ENCODE measurements at places on chromosomes 2 and 18.

DNA sequence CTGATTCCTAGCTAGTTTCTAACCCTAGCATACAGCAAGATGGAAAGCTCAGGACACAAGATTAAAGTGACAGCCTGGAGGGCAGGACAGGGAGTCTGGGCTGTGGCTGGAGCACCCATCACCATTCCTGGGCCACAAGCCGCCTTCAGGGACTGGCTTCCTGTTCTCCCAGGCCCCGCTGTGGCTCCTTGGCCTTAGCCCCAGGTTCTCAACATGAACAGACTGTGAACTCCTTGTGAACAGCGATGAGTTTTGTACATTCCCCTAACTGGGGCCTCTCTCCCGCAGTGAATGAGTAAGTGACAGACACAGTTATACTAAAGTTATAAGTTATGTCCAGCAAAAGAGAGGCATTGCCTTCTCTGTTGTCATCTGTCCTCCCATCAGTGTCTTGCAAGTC is 35.9 kb upstream of the SLC14A1 start:
- no peak for DNase-seq

DNA sequence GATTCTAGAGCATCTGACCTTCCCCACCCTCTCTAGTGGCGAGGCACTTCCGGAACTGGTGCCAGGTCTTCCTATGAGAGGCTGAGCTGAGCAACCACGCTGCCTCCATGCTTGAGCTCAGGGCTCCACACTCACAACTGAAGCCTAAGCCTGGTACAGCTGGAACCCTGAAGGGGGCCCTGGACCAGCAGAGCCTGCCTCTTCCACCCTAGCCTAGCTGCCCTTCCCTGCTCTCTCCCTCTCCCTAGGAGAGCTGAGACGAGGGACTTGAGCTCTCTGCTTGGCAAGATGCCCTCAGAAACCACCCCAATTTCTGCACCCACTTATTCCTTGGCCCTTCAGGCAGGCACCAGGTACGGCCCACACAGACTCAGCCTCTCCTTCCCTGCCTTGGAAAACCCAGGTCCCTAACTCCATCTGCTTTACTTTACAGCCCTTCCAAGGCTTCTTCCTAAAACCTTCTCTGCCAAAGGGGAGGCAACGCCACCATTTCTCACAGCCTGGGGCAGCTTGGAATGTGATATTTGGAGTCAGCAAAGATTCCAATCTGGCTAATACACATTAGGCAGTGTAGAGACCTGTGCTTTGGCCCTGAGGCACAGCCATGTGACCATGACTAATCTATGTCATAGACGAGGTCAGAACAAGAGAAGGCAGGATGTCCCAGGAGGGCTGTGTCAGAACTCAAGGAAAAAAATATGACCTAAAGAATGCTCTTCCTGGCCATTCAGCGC is 18.8 kb downstream of the COX7A2L start:
- DNase-seq, result no peak

- DNase-seq, result no peak
Measured at GRCh38 chr2:135948141-135948540, 37.3 kb downstream of the DARS1 start.

GRCh38 chr2:218278531-218279360 is 8.4 kb downstream of the PNKD start:
- no peak for DNase-seq

DNA sequence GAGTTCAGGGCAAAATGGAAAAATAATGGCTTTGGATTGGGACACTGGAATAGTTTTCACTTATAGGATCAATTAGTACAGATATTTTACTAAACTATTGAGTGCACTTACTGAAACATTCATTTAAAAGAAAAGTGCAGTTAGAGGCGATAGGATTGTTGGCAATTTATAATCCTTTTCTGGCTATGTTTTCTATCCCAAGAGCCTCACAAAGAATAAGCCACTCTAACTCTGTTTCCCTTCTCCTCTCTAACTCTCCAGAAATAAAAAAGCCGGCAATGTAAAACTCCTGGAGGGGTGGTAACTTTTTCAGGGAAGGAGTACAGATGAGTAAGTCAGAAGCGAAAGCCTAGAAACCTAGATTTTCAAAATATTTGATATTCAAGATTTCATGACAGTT is 91.3 kb downstream of the EPHA4 start:
- no peak for DNase-seq

- DNase-seq, result peak; percentile 65
Measured at GRCh38 chr2:201116959-201117734, 1.2 kb downstream of the CFLAR start.

DNA sequence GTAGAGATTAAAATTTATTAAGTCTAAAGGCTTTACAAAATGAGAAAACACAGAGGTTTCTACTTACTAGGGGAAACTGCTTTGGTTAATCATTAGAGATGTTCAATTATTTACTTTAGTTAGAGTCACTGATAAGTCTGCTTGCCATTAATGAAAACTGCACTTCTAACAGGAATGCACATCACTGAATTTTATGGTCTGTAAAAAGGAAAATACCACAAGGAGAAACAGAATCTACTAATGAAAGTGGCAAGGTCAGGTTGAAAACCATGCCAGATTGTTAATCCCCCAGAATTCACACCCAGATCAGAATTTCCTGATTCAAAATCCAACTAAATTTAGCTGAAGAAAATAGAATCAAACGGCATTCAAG is 90.5 kb upstream of the GRB14 start:
- DNase-seq, result no peak

DNA sequence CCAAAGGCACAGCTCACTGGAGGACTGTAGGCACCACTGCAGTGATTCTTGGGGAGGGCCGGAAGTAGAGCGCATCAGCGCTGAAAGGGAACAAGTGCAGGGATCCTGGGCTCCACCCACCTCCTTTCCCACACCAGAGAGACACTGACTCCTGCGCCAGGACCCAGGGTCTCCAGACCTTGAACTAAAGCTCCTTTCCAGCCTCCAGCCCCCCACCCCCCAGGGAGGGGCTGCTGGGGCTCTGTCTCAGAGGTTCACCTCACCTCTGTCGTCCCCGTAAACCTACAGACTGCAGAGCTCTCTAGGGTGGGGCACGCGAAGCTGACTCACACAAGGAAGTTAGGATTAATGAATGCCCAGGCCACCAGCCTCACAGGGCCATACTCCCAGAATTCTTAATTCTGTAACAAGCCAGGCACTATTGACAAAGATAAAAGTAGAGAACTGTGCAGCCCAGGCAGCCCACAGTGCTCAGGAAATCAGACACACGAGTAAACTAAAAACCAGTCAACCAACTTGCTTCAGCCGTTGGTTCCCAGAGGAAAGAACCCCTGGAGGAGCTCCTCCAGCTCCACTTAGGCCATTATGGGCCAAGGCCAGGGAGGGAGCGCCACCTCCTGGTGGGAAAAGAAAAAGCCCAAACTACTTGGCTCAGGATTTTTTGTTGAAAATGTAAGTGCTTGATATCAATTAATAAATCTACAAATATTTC is 45.1 kb upstream of the ACAA2 start:
- peak; percentile 40 for DNase-seq

DNA sequence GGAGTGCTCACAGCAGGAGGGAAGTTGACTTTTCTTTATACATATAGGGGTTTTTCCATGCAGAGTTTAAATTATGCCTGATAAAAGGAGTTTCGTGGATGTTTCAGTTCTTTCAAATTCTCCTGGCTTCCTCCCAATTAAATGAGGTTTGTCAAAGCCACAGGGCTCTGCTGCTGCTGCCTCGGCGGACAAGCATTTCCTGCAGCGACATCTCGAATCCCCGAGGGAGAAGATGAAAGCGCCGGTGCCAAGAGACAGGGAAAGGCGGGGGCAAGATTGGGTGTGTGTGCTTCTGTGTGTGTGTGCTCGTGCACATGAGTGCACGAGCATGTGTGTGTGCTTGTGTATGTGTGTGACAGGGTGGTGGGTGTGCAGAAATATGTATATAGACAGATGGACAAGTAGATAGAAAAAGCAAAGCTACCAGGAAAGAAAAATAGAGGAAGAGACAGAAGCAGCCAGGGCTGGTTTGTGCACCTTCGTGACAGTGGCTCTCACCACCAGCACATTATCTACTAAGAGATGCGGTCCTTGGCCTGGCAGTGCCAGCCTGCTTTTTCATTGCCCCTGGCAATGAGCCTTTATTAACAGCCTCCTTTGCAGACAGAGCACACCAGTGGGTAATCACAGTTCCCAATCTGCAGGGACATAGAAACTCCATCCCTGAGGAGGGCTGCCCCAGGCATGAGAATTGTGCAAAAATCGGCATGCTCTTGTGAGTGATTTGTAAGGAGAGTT is 76.2 kb downstream of the CDK15 start:
- no peak for DNase-seq

- DNase-seq, result no peak
Measured at GRCh38 chr18:55048892-55049291, 89.6 kb upstream of the CCDC68 start.

GRCh38 chr18:33781429-33781828 is 203.4 kb downstream of the ASXL3 start:
- DNase-seq, result no peak

DNA sequence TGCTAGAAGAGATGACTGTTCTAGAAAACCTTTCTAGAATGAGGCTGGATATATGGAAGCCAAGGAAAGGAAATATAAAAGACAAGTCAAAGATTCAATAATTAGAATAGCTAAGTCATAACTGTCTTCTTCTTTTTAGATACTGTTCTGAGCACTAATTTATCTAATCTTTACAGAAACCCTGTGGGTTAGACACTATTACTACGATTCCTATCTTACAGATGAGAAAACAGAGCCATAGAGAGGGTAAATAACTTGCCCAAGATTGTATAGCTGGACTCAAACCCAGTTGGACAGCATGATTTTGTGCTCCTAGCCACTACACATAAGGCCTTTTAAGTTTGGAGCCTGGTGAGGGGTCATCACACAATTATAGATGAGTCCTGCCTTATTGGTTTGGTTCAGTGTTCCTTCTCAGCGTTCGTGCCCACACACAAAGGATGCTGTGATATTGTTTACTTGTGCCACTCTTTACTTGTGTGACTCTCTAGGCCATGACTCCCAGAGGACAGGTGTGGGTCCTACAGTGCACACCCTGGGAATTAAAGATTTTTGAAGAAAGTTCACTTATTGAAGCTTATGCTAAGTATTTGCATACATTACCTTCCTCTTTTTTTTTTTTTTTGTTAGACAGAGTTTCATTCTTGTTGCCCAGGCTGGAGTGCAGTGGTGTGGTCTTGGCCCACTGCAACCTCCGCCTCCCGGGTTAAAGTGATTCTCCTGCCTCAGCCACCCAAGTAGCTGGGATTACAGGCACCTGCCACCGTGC is 153.7 kb downstream of the PRKCE start:
- no peak for DNase-seq

GRCh38 chr2:32941944-32942690 is 4.6 kb upstream of the LTBP1 start:
- no peak for DNase-seq

- DNase-seq, result no peak
Measured at GRCh38 chr2:190984595-190984994, 29.4 kb downstream of the STAT1 start.

DNA sequence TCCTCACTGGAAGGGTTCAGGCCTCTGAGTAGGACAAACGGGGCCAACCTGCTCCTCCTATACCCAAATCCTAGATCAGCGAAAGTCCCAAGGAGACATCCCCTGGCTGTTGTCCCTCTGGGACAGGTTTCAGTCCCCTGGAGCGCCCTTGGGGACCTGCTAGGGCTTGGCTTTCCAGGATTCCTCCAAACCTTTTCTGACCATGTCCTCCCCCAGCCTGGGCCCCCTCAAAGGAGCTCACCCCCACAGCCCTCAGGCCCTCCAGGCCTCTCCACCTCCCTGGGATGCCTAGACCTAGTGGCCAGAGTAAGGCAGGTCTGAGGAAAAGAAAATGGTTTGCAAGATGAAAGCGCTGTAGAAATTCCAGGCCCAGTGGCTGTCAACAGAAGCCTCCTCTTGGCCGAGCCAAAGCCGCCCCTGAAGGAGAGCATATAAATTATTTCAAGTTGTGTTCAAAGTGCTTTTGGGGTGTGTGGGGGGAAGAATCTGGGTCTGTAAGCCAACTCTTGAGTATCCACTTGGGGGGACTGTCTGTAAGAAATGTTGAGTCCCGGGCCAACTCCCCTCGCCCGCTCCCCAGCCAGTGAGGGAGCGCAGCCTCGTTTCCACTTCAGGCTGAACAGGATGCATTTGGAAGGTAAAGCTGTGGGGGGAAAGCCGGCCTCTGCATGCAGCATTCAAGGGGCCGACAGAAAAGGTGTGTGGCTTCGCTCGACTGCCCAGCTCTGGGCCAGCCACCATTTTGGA is 158.6 kb downstream of the DYSF start:
- DNase-seq, result no peak

DNA sequence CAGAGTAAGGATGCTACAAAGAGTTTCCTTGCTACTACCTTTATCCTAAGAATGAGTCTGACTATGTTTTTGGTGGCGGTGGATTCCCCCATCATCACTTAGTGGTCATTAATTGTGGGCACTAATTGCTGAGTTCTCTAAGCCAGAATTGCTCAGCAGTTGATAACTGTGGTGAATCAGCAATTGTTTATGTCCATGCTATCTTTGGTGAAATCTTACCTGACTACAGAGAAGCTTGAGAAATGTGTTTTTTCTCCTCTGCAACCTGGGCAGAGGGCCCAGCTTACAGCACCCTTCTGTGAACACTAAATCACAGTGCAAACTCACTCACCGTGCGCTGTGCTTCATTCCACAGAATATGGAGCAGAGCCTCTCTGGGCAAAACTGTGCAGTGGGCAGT is 683.6 kb downstream of the CNTNAP5 start:
- no peak for DNase-seq

DNA sequence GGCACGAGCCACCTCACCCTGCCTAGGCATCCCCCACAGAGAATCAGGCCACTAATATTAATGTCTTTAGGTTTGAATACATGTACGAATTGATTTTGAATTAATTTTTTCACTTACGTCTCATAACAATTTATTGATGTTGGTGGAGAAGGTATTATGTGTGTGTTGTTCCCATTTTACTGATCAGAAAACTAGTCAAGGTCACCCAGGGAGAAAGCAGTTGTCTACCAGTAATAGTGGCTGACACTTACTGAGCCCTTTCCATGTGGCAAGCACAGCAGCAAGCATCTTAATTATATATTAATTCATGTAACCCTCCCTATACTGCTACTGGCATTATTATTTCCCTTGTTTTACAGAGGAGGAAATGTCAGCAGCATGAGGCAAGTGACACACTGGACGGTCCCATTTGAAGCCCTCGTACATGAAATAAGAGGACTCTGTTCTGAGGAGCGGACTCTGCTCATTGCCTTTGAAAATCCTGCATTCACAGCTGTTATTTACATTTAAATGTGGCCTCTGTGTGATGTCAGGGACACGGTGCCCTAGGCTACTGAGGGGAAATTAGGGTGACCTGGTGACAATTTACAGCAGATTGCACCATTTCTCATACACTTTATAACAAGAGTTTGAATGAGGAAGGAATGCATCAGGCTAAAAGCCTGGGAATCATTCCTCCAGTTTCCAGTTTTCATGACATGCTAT is 30.9 kb upstream of the KCNE4 start:
- no peak for DNase-seq

DNA sequence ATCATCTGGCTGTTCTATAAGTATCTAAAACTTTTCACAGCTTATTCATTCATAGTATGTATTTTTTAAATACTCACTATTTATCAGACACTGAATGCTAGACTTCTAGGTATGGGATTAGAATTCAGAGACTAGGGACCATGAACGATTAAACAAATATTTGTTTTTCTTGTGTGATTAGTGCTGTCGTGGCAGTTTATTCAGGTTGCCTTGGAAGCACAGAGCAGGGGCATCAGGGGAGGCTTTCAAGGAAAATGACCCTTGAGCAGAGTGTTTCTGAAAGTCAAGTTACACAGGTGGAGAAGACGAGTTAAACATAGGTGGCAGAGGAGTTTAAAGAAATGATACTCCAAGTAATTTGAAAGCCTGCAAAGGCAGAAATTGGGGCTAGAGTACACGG is 5.7 kb downstream of the SPOPL start:
- DNase-seq, result no peak
